ENCODE measurements at places on chromosomes 2 and 18.

DNA sequence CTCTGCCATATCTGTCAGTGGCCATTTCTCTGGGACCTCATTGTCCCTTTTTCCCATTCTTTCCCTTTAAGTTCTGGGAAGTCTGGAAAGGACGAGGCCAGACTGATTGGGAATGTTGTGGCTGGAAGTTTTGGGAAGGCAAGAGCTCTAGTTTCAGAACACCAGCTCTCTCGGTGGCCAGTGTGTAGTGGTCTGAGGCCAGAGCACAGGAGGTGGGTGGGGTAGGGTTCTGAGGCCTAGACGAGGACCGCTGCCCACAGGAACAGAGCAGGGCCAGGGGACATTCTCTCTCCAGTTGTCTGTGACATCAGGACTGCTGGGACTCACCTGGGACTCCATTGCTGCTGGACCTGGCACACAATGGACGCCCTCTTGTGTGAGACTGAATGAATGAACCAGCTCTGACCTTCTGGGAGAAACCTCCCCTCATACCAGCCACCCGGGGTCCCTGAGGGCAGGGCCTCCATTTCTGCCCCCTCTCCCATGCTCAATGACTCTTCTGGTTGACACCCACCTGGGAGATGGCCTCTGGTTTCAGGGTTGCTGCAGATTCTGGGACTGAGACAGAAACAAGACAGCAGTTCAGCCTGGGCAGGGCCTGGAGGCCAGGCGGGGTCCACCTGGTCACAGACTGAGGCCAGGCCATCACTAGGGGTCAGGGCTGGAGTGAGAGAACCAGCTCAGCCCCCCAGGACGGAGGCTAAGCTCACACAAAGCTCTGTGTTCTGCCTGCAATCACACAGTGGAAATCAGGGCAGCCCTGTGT, 8.4 kb upstream of the NPPC start:
- DNase-seq: no peak

GRCh38 chr2:231189571-231190495, 8.6 kb upstream of the ARMC9 start:
- no peak for DNase-seq

GRCh38 chr2:234304950-234305349, 191.9 kb downstream of the ARL4C start:
- DNase-seq: no peak

- DNase-seq: no peak
Measured at GRCh38 chr2:237649541-237650454, 22.4 kb downstream of the LRRFIP1 start.

DNA sequence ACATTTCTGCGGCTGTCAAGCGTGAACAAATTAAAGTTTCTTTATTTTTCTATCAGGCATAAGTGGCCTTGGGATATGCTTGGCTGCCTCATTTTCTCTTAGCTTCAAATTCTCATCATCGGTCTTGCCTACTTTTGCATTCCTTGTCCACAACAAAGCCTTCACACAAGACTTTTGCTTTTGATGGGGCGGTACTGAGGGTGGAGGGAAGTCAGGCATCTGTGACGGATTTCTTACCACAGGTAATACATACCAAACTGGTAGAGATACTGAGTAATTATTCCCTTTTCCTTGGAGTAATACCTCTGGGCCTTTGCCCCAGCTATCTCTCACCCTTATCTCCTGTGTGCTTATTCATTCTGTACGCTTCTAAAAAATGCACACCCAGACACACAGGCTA, 468.3 kb upstream of the RGPD4 start:
- no peak for DNase-seq

- no peak for DNase-seq
Measured at GRCh38 chr2:41937921-41938708, 109.7 kb upstream of the PKDCC start.

DNA sequence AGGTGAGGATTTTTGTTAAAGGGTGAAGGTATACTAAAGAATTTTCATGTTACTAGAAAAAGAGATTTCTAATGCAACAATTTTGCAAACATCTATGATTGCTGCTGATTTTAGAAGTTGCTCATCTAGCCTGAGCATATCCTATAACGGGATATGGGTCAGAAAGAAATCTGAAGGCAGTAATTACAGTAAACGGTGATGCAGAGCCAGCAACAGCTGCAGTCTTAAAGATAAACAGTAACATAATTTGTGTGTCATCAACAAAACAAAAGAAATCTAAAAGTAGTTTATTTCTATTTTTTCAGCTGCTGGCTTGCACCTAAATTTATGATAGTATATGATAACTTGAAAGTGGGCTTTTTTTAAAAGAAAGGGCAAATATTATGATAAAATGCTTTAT, 215.7 kb downstream of the SLC4A10 start:
- DNase-seq: no peak

DNA sequence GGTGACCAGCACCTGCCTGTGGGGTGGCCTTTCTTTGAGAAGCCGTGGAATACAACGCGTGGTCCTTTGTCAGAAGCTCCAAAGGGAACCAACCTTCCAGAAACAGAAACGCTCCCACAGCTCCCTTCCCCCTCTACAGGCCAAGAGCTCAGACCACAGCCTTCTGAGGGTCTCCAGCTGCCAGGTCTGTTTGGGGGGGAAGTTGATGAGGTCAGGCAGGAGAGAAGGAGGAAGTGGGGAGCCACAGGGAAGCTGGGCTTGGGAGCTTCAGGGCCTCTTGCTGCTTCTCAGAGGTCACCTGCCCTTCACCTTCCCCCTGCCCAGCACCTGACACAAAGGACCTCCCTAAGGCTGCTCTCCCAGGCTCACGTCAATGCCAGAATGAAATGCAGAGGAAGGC, 287.7 kb upstream of the ID2 start:
- DNase-seq: no peak

Measured in stimulated activated CD4-positive, alpha-beta T cell treated with anti-CD3 and anti-CD28 coated beads, Interleukin-12 subunit alpha, Interleukin-12 subunit beta, amount 100 ng/mL, for 4 hours (primary cell).